ENCODE measurements at places on chromosomes 1 and 21.
A peak's percentile ranks its signal among the peaks of the same experiment; 100 is the strongest.

- DNase-seq, result peak; percentile 50
Observed at GRCh38 chr1:56584910-56585528, 5.7 kb upstream of the PLPP3 start.

GRCh38 chr1:13769212-13769611, 69.2 kb downstream of the PRDM2 start:
- no peak for DNase-seq

DNA sequence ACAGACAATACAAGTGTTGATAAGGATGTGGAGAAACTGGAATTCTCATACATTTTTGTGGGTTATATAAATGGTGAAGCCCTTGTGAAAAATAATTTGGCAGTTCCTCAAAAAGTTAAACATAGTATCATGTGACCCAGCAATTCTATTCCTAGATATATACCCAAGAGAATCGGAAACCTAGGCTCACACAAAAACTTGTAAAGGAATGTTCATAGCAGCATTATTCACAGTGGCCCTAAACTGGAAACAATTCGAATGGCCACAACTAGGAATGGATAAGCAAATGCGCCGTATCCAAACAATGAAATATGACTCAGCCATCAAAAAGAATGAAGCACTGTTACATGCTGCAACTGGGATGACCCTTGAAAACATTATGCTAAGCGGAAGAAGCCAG, 3.9 kb upstream of the CD247 start:
- DNase-seq, result peak; percentile 17

GRCh38 chr1:101239095-101240040, 2.5 kb downstream of the S1PR1 start:
- DNase-seq, result no peak

- no peak for DNase-seq
Observed at GRCh38 chr1:71862756-71863155, 419.6 kb downstream of the NEGR1 start.
